ENCODE measurements at places on chromosomes 12 and 14.

DNA sequence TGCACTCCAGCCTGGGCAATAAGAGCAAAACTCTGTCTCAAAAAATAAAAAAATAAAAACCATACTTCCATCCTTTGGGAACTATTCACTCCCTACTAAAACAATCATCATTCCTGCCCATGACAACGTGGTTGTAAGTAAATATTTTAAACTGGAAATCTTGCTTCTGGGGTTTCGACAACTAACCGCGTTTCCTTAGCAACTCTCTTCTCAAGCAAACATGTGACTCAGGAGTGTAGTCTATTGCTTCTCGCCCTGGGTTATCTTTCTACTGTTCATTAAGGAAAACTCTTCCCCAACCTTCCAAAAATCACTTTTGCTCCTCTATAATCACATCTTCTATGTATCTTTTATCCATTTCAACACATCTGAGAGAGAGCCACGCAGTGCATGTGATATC lies 21.8 kb downstream of the APPL2 start:
- DNase-seq: no peak

GRCh38 chr12:43118234-43118633 lies 433.8 kb downstream of the ADAMTS20 start:
- DNase-seq: no peak

DNA sequence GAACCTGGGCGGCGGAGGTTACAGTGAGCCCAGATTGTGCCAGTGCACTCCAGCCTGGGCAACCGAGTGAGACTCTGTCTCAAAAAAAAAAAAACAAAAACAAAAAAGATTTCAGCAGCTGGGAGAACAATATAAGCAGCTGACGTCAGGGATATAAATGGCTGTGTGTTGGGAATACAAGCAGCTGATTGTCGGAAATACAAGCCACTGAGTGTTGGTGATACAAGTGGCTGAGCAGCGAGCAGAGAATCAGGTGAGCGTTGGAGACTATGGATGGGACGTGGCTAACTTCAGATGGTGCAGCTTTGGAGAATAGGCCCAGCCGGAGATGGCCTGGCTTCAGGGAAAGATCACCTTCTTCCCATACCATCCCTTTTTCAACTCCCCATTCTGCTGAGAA lies 32.0 kb downstream of the PSEN1 start:
- DNase-seq: no peak

DNA sequence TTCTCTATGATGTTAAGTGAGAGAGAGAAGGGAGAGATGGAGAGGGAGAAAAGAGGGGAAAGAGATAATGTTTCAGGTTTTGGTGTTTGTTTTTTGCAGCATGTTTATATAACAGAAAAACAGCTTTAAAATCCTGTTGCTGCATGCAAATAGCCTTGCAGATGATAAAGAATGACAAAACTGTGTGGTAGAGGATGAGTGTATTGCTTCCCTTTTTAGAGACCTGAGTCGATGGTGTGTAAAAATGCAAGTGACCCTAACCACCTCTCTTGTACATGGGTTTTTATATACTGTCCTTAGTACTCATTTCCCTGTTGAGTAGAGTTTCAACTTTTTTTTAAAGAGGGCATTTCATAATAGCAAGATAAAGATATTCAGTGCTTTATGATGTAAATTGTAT lies 249.1 kb downstream of the AKAP6 start:
- no peak for DNase-seq

- DNase-seq: no peak
These were observed 64.2 kb upstream of the DICER1 start for GRCh38 chr14:95221531-95221930.

GRCh38 chr12:110084314-110085015 lies 36.1 kb upstream of the C12orf76 start:
- no peak for DNase-seq

DNA sequence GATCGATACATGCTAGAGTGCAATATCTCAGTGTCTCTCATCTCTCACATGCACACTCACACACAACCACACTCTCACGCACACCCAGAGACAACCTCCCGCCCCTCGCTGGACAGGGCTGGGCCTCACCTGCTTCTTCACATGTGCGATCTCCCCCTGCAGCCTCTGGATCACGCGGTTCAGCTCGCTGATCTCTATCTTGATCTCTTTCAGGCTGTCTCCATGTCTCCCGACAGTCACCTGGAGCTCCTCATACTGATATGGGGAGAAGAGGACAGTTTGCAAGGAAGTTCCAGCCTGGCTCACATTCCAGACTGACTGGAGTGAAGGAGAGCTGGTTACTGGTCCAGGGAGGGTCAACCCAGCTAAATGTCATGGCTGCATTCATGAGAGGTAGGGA lies 4.4 kb downstream of the KRT2 start:
- no peak for DNase-seq

DNA sequence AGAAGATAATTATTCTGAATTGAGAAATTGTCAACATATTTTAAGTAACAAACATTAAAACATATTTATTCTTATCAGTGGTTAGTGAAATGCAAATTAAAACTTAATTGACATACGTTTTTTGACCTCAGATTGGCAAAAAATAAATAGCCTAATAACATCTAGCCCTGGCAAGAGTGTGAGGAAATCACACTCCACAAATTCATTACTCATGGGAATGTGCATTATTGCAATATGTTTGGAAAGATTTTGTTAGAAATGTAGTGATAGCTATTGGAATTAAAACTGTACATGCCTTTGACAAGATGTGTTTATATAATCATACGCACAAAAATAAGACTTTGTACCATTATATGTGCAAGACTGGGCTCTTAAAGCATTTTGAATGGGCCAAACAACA lies 168.6 kb downstream of the KITLG start:
- DNase-seq: no peak

- DNase-seq: no peak
These were observed 94.5 kb downstream of the TMEM132C start for GRCh38 chr12:128361400-128361995.

- DNase-seq: no peak
These were observed 315.4 kb upstream of the KITLG start for GRCh38 chr12:88895634-88896033.

DNA sequence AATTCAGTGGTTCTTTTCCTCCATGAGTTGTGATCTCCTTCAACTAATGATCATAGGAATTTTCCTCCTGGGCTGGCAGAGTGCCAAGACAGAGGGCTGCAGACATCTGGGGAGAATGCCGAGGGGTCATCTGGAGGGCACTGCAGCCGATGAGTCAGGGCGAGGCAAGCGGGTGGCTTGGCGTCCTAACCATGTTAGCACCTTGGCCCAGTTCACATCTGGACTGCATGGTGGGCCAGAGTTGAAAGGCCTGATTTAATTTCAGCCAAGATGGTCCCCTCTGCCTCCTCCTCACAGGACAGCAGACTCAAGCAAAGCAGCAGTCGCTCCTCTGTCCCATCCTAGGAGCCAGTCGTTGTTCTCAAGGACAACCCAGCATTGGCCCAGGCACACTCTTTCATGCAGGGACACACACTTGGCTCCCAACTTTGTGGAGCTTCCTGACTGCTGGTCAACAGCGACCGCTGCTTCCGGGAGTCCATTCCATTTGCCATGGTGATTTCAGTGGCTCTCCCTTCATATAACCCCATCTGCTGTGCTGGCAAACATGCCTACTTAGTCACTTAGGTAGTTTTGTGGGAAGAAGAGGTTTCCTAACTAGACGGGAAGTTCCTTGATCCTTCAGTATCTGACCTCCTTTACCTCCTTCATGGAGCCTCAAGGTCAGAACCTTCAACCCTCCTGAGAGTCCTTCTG lies 161.8 kb downstream of the TTC8 start:
- DNase-seq: no peak

GRCh38 chr12:3216726-3217682 lies 139.8 kb downstream of the TSPAN9 start:
- DNase-seq: no peak

DNA sequence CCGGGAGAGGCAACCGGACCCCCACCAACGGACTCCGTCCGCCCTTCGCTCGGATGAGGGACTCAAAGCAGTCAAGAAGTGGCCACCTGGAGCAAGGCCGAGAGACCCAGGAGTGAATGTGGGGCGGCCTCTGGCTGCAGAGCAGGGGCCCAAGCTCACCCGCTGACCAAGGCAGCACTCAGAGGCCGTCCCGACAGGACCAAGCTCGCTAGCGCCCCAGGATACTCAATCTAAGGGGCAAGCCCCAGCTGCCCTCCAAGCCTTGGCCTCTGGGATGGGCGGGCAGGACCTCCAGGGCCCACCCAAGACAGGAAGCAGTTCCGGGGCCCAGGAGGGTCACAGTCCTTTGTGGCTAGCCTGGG lies 936 bp downstream of the AKT1 start:
- DNase-seq: no peak

- no peak for DNase-seq
These were observed 37.1 kb upstream of the OR5AU1 start for GRCh38 chr14:21192875-21193535.

GRCh38 chr12:75020068-75020557 lies 189.5 kb downstream of the KCNC2 start:
- no peak for DNase-seq

- no peak for DNase-seq
These were observed 22.7 kb downstream of the ITPR2 start for GRCh38 chr12:26810330-26810729.

GRCh38 chr14:102171173-102172020 lies 31.7 kb downstream of the WDR20 start:
- DNase-seq: no peak

GRCh38 chr14:79424462-79424861 lies 786.8 kb downstream of the DIO2 start:
- DNase-seq: no peak

- DNase-seq: no peak
These were observed 123.6 kb downstream of the SCARB1 start for GRCh38 chr12:124739953-124740561.

- no peak for DNase-seq
These were observed 41.8 kb upstream of the SNX6 start for GRCh38 chr14:34671716-34672115.

DNA sequence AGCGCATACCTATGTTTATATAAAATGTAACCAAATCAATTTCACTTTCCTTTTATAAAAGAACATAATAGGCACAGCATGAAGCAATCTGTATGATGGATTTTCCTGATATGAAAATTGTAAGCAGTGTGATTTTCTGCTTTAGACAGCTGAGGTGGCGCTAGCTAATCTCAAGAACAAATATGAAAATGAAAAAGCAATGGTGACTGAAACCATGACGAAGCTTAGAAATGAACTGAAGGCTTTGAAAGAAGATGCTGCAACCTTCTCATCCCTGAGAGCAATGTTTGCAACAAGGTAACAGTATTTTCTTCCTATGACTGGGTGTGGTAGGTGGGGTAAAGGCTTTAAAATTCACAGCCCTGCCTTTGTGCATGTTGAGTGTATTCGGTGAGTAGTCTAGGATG lies 65.0 kb upstream of the FGD4 start:
- DNase-seq: no peak

DNA sequence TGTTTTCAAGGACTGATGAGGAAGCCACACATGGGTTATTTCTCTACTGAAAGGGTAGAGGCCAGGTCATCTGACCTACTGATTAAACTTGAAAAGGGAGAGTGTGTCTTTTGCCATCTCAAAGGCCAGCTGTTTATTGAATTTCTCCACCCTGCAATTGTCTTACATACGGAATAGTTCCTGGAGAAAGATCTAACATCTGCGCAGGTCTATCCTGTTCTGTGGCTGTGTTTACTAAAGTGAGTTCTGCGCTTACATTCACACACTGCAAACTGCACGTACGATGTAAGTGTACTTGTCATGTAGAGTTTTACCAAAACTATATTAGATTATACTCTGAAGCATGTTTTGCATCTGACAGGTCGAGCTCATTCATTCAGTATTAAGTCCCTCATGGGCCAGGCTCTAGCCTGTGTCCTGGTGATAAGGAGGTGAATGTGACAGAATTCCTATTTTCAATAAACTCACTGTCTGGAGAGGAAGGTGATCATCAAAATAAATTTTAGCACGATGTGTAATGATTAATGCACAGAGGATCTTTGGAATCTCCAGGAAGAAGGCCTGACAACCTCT lies 96.6 kb downstream of the PRKCH start:
- no peak for DNase-seq

GRCh38 chr14:82757776-82758175 lies 1224.1 kb upstream of the SEL1L start:
- no peak for DNase-seq

- DNase-seq: no peak
These were observed 193.8 kb downstream of the SYT1 start for GRCh38 chr12:79058342-79058741.

- DNase-seq: no peak
These were observed 52.3 kb downstream of the SLC25A47 start for GRCh38 chr14:100375266-100375962.

DNA sequence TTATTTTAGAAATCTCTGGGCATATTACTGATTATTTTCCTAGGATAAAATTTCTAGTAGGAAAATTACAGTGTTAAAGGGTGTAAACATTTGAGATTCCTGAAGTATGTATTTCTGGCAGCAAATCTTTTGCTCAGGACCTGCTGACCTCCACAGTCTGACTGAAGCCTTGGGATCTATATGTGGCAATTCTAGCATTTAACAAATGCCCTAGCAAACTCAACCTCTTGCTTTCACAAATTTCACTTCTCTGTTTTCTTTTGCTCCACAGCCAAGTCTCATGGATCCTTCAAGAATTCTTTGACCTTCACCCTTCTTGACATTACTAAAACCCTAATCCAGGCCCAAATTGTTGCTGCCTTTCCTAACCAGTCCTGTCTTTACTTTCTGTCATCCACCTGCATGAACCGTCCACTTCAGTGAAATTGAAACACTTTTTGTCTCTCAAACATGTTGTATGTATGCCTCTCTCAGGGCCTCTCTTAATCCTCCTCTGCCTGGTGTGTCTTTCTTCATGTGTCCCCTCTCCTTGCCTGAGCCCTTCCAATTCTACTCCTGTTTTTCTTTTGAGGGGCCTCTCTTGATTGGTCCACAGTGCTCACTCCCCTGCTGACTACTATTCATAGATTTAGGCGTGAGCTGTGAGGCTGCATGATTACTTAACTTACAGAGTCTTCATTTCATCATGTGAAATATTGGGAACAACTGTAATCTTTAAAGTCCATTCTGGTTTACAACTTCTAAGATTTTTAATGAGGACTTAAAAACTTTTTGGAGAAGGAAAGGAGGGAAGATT lies 5.1 kb upstream of the DYRK4 start:
- no peak for DNase-seq

DNA sequence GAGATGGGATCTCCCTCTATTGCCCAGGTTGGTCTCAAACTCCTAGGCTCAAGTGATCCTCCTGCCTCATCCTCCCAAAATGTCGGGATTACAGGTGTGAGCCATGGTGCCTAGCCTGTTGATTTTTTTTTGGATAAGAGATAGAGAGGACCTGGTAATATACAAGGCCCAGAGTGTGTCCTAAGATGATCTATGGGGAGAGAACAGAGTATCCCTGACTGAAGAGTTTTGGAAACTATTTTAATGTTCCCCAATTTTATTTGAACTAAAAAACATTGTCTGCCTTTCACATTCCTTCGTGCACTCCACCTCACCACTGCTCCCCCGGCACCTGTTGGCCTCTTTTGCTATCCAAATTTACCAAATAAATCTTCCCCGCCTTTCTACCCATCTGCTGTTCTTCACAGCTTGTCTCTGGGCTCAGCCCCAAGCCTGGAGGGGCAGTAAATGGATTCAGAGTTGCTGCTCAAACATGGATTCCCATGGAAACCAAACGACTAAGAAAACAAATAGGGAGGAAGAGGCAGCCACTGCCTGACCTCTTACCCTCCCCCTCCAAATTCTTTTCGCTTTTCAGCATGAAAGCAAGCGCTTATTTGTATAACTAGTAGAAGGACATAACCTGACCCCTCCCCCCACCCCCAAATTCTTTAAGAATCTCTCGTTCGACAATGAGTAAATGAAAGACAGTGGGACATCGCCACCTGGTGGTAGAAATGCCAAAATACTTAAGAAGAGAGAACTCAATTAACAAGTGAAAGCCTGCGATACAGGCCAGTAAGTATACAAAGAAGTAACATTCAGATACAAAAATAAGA lies 22.6 kb downstream of the OR10G3 start:
- peak; percentile 96 for DNase-seq

- no peak for DNase-seq
These were observed 13.9 kb downstream of the ARPC3 start for GRCh38 chr12:110436231-110436630.
